ENCODE measurements at places on chromosomes 4 and X.

DNA sequence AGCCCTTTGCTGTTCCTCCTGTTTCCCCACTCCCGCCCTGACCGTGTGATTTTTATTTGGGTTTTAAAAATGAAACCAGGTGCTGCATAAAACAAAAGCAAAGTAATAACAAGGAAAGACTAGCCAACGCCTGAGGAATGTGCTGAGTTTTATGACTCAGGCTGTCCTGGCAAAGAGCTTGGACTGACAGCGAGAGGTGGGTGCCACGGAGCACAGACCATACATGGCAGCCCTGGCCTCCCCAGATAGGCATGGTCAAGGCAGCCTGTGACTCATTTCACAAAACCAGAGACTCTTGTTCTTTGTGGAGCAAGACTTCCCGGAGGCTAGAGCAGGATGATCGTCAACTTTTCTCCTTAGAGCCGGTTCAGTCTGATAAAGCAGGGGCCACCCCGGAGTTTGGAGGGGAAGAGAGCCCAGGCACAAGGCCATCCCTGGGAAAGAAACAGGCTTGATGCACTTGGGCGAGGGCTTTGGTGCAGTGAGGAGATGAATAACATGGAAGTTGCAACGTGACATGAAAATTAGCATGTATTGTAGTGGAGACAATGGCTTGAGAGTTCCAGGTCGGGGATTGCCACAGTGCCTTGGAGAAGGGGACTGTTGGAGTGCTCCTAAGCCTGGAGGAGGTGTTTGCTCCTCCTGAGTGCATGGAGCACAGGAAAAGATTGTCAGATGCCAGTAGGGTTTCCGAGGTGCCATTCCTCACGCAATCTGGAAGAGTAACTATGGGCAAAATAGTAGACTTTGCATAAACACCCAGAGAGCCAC, 54.8 kb downstream of the C4orf51 start:
- peak; percentile 76 for ATAC-seq

DNA sequence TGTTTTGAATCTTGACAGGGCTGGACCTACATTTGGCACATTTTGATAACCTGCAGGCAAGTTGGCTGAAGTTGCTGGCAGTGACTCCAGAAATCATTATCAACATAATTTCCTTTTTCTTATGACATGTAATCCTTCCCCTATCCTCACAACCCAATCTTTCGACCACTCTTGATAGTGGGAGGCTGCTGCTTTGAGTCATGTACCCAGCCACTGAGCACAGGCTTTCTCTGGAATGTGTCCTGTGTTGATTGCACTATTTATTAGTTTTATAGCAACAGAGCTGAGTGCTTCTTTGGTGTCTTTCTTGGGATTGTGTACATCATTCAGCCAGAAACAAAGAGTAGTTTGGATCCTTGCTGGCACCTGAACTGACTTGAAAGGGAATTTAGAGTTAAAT, 183.1 kb upstream of the LEF1 start:
- no peak for ATAC-seq

GRCh38 chr4:100295792-100296191, 105.5 kb upstream of the DDIT4L start:
- ATAC-seq: no peak

DNA sequence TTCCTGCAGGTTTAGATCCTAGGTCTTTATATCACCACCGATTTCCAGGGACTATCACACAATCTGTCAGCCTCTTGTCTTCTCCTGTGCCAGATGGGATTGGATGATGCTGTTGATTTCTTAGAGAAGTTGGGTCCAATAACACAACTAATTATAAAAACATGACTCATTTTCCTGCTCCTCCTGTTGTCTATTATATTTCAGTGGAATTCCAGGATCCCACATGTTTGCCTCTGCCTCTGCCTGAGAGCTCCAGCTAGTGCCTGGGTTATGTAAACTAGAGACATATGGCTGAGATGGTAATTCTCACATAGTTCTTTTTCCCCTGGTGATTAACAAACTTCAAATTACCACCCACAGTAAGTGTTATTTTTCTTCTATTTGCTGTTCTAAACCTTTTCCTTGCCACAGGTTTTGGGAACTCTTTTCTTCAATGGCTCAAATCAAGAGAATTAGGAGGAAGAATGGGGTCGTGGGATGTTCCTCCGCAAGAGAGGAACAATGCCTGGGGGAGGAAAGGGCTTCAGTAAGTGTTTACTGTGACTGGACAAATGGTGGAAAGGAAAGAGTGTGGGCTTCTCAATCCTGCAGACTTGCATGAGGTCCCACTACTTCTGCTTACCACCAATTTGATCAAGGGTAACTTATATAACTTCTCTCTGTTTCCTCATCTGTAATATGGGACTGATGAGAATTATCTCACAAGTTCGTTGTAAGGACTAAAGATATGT, 3.4 kb upstream of the HOPX start:
- no peak for ATAC-seq

GRCh38 chr4:156998500-156999174, 27.0 kb upstream of the PDGFC start:
- ATAC-seq: no peak

- ATAC-seq: no peak
Measured at GRCh38 chr4:115215935-115216334, 102.5 kb upstream of the NDST4 start.

DNA sequence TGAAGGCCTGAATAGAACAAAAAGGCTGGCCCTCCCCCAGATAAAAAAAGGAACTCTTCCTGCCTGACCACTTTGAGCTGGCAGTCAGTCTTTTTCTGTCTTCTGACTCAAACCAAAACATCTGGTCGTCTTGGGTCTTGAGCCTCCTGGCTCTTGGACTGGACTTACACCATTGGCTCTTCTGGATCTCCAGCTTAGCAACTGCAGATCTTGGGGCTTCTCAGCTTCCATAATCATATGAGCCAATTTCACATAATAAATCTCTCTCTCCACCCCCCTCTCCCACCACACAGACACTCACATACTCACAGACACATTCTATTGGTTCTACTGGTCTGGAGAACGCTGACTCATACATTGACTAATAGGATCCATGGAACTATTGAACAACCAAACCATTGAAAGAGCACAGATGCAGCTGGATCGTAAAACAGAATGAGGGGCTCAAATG, 15.6 kb upstream of the CWH43 start:
- ATAC-seq: peak; percentile 33

DNA sequence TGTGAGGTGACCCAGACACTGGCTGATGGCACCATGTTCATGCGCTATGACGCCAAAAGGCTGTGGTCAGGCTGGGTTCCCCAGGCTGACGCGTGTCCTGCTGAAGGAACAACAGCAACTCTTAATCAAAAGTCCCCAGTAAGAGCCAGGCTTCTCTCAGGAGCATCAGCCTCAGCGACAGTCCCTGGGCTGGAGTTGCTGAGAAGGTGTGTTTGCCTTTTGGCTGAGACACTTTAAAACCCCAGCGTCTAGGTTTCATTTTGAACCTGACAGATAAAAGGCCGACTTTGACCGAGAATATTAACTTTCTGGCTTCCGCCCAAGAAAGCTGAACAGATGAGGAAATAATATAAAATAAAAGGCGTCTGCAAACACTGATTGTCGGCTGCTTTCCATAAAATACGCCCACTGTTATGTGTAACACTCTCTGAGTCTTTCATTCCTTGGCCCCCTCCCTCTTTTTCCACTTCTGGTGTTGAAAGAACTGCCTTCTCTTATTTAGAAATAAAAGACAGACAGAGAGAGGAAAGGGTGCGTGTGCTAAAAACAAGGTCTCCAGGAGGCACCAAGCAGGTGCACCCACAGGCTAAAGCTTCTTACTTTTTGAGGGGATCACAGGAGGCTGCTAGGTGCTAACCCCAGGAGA, 373.6 kb downstream of the MID1IP1 start:
- no peak for ATAC-seq

GRCh38 chr4:110625576-110626257, 2.8 kb upstream of the PITX2 start:
- ATAC-seq: no peak

DNA sequence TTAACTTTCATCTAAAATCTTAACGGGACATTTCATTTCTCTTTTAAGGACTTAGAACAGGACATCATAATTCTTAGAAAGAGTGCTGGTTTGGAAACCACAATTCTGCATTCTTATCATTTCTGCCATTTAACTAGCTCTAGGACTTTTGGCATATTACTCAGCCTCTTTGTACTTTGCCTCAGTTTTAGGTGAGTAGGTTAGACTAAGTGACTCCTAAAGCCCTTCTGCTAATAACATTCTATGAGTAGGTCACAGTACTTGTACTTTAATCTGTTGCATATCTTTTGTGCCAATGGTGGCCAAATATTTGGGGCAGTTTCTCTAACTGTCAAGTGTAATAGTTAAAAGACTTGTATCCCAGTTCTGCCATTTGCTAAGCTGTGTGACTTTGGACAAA, 115.4 kb upstream of the NUDT6 start:
- peak; percentile 90 for ATAC-seq

- no peak for ATAC-seq
Measured at GRCh38 chr4:118284169-118284568, 68.6 kb downstream of the PRSS12 start.

- no peak for ATAC-seq
Measured at GRCh38 chr4:108543359-108543968, 76.9 kb upstream of the RPL34 start.

Measured in SK-N-SH treated with all-trans-retinoic acid at 6 μM for 48 hours (cell line).